ENCODE measurements at places on chromosomes 5 and 9. TPM values are rescaled to one million over a fixed set of nuclear protein-coding genes. Genes with fewer than 3 reads are reported as not detected.

DNA sequence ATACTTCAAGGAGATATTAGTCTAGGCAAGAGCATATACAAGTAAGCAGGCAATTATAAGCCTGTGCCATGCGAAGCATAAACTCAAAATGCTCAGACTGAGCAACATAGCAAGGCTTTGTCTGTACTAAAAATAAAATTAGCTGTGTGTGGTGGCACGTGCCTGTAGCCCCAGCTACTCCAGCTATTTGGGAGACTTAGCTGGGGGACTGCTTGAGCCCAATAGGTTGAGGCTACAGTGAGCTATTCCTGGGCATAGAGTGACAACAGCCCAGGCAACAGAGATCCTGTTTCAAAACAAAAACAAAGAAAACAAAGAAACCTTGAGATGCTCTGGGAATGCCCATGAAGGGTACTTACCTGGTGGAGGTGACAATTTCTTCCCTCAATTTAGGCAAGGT lies 130.5 kb upstream of the ZNF608 start:
- DNase-seq = no peak

DNA sequence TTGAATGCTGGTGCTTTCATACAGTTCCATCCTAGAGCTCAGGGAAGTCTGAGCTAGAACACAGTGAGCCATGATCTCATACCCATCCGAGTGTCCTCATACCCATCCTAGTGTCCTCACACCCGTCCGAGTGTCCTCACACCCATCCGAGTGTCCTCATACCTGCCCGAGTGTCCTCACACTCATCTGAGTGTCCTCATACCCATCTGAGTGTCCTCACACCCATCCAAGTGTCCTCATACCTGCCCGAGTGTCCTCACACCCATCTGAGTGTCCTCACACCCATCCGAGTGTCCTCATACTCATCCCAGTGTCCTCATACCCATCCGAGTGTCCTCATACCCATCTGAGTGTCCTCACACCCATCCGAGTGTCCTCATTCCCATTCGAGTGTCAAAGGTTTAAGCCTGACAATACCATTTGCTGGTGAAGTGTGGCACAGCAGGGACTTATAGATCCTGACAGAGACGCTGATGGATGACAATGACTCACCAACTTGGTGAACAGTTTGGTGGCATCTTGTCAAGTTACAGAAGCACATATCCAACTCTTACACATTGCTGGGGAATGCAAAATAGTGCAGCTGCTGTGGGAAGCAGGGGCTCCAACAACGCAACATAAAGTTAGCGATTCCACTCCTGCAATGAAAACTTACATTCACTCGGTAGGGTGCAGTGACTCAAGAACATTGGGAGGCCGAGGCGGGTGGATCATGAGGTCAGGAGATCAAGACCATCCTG lies 77.0 kb upstream of the COL5A1 start:
- no peak for DNase-seq

TRPM3 gene
- total RNA-seq = not detected

GPRIN1 gene
- total RNA-seq = 5.3 TPM

- DNase-seq = no peak
Observed at GRCh38 chr5:177100714-177101121, 14.0 kb downstream of the FGFR4 start.

- no peak for DNase-seq
Observed at GRCh38 chr5:30502277-30502676, 691.2 kb upstream of the CDH6 start.
